ENCODE measurements at places on chromosomes 5 and 9.

GRCh38 chr5:162209005-162209605, 141.5 kb downstream of the GABRG2 start:
- DNase-seq = peak; percentile 4

- DNase-seq = no peak
Measured at GRCh38 chr9:14106699-14107098, 207.2 kb downstream of the NFIB start.

- DNase-seq = no peak
Measured at GRCh38 chr9:70409800-70410199, 4.7 kb downstream of the KLF9 start.

DNA sequence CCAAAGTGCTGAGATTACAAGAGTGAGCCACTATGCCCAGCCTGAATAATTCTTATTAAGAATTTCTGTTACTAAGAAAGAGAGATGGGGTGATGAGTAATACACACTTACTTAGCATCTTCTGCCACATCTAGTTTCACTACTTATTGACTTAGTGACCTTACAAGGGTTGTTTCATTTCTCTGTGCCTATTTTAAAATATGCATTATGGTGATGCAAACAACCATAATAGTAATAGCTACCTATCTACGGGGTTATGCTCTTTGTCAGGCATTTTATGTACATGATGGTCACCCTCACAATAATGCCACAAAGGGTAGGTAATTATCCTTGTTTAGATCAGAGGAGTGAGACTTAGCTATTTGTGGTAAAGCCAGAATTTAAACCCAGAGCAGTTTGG, 499.0 kb upstream of the SGCD start:
- no peak for DNase-seq

GRCh38 chr9:105621001-105621400, 41.3 kb upstream of the TAL2 start:
- no peak for DNase-seq

- peak; percentile 43 for DNase-seq
Measured at GRCh38 chr5:33588654-33589372, 148.0 kb downstream of the TARS1 start.

DNA sequence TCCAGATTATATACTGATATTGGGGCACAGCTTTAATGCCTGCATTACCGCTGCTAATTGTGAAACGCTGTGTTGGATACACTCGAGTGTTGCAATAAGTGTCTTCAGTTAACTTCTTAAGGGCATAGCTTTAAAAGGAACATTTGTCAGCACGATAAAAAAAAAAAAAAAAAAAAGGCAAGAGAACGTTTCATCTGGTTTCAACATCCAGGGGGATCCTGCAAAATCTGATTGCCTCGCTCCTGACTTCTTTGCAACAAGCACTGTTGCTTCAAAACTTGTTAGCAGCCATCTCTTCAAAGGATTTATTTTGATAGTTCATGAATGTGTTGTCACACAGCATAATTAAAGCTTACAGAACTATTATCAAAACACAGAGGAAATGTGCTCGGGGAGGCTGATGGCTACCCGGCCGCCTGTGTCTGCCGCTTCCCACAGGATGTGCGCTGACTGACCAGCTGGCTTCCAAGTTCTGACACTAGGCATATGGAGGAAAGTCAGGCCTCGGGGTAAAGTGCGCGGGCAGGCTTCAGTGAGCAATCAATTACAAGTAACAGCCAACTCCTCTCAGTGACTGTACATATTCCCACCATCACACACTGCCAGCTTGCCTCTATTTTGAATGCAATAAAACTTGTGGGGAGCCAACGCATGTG, 77.7 kb downstream of the EBF1 start:
- DNase-seq = no peak

DNA sequence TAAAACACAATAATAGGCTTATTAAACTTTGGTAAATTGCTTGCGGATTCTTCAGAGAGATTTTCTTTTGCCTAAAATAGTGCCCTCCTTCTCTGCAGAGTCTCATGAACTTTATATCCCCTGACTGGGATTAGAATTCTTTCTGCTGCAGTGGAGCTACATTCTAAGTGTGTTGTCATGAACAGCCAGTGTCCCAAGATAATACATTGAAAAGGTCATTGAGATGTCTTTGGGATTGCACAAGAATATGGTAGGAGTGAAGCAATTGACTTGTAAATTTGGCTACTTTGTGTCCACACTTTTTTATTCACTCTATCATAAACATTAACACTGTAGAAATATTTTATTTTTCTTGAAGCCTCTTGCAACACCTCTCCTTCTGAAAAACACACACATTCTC, 604.5 kb downstream of the GABRG2 start:
- DNase-seq = no peak

DNA sequence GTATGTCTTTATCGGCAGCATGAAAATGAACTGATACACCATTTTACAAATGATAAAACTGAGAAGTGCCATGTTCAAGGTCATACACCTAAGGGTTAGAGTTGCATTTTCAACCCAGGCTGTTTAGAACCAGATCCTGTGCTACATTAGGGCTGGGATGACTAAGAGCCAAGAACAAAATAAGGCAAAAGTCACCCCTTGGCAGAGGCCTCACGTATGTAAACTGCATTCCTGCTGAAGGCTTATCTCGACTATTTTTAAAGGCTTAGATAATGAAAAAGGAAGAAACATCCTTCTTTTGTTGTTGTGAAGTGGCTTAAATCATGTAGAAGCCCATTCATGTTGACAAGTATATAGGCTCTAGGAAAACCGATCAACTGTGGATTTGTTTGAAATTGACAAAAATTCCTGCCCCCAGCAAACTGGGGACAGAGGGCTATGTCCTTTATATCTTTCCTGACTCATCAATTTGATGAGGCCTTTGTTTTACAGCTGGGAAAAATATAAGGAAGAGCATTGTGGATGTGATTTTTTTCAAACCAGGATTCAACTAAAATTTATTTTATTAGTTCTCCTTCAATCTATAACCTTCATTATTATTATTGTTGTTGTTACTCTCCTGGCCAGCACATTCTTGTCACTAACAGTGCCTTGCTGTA, 196.5 kb downstream of the SNX18 start:
- DNase-seq = peak; percentile 32

- peak; percentile 58 for DNase-seq
Measured at GRCh38 chr5:137115152-137115551, 384.0 kb downstream of the SPOCK1 start.

DNA sequence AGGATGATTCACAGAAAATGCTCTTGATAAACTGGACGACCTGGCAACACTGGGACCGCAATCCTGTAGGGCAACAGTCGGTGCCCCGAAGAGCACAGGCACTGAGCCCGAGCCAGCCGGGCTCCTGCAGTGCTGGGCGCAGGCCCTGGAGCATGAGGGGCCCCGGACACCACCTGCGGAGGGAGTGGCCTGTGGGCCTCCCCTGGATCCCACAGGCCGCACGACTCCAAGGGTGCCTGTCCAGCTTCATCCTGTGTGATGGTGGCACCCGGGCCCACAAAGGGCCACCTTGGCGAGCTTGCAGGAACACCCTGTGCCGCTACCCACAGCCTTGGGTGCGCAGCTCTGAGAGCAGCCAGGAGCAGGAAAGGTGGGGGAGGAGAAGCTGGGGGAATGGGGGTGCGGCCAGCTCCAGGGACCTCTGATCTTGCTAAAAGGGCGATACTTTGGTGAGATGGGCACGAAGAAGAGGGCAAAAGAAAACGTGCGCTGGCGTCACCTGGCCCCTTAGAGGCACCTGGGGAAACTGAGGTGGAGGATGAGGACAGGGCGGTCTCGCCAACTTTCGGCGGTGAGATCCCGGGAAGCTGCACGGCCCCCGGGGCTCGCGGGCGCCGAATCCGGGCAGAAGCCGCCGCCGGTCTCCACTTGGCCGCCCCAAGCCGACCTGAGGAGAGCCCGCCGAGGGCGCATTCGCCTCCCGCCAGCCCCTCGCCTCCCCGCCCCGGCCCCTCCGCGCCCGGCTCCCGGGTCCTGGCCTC, 722 bp downstream of the TBC1D9B start:
- peak; percentile 31 for DNase-seq

GRCh38 chr9:131801810-131802209, 61.9 kb upstream of the RAPGEF1 start:
- no peak for DNase-seq

DNA sequence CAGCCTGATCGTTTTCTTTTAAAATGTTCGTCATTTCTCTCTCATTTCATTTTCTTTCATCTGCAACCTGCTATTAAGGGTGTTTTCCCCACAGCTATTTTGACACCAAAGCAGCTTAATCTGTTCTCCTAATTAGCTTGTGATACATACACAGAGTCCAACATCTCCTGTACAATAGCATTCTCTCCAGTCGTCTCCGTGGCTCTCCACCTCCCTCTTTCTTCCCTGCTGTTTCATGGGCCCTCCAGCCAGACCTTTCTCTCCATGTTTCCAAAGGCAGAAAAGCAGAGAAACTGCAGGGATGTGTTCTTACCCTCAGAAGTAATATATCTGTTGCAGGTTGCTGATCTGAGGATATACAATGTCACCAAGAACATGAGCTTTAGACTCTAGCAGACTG, 88.8 kb upstream of the SPOCK1 start:
- DNase-seq = no peak

- DNase-seq = peak; percentile 34
Measured at GRCh38 chr5:145056800-145057199, 778.3 kb downstream of the PRELID2 start.

DNA sequence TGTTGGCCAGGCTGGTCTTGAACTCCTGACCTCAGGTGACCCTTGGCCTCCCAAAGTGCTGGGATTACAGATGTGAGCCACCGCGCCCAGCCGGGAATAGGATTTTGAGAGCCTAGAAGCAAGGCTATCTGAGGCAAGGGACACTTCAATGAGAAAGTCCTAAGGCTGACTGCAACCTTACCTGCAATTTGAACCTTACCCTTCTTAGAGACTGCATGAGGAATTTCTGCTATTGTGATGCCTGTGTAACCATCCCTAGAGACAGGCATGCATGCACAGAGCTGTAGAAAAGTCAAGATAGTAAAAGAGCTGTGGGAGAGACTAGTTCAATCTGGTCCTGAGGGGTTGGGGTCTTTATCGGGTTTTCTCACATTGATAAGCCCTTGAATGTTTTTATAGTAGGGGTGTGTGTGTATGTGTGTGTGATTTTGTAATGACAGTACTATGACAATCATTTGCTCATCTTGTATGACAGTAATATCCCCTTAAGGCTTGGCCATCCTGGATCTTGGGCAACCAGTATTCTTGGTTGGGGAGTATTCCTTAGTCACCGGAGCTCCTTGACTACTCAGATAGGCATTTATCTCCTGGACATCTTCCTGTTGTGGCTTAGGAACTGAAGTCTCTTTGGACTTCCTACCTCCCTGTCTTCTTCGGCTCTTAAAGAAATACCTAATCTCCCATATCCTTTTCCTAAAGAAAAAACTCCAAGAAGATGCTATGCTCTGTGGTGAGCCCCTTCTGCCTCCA, 11.2 kb downstream of the DNAJB5 start:
- DNase-seq = no peak

DNA sequence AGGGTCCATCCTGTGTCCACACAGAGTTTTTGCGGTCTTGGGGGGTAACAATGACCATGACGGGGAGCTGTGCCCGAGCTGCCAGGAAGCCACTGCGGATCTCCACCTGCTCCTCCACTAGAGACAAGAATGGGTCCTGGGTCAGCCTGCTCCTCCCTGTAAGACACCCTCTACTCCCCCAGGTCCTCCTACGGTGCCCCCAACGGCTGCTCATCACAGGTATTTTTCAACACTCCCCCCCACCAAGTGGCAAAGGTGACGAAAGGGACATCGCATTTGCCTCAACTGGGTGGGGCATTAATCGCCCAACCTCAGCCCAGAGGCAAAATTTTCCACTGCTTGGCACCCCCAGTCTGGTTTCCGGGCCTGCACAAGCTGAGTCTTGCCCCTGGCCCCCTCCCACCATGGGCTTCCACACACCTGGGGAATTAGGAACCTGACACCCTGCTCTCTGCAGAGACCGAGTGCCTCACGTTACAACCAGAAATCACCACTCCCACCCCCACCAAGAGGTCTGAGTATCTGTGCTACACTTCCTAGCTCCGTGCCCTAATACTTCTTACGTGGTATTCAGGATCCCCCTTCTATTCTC, 9.6 kb downstream of the NOL6 start:
- no peak for DNase-seq

- DNase-seq = no peak
Measured at GRCh38 chr5:179254638-179255271, 90.5 kb downstream of the ADAMTS2 start.

DNA sequence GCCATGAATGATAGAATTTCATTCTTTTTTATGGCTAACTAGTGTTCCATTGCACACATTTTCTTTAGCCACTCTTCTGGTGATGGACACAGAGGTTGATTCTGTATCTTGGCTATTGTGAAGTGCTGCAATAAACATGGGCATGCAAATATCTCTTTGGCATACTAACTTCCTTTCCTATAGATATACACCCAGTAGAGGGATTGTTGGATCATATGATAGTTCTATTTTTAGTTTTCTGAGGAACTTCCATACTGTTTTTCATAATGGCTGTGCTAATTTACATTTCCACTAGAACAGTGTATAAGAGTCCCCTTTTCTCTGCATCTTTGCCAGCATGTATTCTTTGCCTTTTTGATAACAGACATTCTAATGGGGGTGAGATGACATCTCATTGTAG, 50.4 kb upstream of the CDK5RAP2 start:
- no peak for DNase-seq

DNA sequence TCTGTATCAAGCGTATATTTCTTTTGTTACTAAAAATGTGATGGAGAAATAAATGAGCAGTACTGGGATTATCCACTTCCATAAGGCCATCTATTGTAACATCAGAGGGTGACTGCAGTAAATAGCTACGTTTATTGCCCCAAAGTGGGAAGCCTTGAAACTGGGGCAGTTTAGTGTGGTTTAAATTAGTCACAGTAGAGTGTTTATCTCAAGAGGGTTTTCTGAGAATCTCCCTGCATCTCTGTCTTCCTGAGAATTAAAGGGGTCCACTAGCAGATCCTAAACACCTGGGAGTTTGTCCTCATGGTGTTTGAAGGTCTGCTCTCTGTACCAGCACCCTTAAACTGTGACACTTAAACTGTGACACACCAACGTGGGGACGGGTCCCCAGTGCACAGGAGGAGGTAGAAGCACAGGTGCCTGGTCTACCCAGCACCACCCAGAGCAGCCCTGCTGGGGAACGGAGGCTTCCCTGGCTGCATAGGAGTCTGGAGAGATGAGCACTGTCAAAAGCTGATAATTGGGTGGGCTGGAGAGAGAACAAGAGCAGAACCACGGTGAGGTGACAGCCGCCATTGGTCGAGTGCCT, 25.2 kb downstream of the PRRC2B start:
- no peak for DNase-seq

GRCh38 chr5:15493501-15493900, 6.5 kb upstream of the FBXL7 start:
- no peak for DNase-seq

DNA sequence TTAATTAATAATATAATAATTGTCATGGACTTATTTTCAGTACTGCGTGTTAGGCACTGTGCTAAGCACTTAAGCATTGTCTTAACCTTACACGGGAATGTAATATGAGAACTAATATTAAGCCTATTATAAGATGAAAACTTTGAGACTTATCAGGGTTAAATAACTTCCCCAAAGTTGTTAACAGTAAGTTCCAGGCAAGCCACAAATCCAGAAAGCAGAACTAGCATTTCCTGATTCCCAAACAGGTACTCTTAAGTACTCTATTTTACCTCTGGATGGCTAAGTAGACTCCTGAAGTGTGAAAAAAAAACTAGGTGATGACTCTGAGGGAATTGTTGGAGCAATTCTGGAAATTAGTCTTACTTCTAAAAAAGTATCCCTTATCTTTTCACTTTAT, 23.8 kb downstream of the GABRG2 start:
- DNase-seq = no peak
